SJSA1 (cell line): ENCODE measurements at places on chromosomes 2 and 18. TPM values are rescaled to one million over a fixed set of nuclear protein-coding genes. Genes with fewer than 3 reads are reported as not detected.

DNA sequence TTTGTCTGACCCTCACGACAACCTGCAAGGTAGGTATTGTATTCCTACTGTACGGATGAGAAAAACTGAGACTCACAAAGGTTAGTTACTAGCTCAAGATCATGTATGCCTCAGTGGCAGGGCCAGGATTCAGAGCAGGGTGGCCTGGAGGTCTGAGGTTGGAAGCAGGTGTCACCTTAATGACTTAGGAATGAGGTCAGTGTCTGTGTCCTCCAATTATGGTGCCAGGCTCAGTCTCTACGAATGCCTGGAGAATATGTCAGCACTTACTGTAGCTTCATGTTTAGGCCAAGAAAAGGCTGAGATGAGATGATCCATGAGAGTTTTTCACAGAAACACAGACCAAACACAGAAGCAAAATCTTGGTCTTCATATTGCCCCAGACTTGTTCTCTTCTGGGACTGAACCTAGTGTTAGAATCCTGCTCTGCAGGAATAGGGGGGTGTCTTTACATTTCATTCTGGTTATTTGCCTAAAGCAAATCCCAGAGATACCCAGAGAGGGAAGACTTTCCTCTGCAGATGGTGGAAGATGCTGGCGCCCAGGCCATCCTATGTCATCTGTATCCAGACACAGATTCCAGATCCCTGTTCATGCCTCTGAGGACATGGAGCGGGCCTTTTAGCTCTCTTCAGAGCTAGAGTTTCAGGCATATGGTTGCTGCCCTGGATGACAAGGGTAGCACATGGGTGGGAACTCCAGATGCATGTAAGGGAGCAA, 16.3 kb upstream of the RAB10 start:
- no peak overlapping the region for H3K27ac ChIP-seq
- no peaks in the 10 kb centered on the region for H3K27me3 ChIP-seq
- no peaks in the 10 kb centered on the region for H3K36me3 ChIP-seq
- DNase-seq: no peak

DNA sequence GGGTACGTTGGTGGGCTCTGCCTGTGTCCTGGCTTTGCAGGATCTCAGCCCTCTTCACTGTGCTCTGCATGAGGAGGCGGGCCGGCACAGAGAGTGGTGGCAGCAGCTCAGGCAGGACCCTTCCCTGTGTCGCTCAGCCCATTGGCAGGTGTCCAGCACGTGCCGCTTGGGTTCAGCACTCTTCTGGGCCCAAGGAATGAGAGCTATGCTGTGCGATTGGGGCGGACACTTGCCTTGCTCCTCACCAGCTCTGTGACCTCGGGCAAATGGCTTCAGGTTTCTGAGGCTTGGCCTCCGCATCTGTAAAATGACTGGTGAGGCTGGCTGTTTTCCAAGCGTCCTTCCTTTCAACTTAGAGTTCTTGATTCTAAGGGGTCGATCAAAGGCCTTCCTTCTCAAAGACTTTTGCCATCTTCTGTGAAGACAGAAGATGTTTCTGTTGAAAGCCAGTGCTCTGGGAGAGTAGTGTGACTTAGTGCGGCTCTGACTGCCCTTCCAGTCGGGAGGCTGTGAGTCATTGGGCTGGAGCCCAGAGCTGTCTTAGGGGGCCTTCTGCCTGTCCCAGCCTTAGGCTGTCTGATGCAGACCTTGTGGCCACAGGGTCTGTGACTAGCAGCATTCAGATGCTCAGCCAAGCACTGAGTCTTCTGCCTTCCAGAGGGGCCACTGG, 35.6 kb downstream of the GLI2 start:
- no peaks in the 10 kb centered on the region for H3K27me3 ChIP-seq
- peak; percentile 83 for DNase-seq
- no peak overlapping the region for H3K4me3 ChIP-seq
- peaks cover 11% of the 10 kb centered on the region for H3K36me3 ChIP-seq
- peaks cover 58% of the 10 kb centered on the region for H3K4me1 ChIP-seq
- H3K27ac ChIP-seq: peak overlapping the region; percentile 11

- H3K4me3 ChIP-seq: no peak overlapping the region
- no peaks in the 10 kb centered on the region for H3K27me3 ChIP-seq
- DNase-seq: no peak
- H3K36me3 ChIP-seq: no peaks in the 10 kb centered on the region
- no peak overlapping the region for H3K27ac ChIP-seq
Observed at GRCh38 chr2:23700627-23701026, 226.3 kb downstream of the ATAD2B start.

DNA sequence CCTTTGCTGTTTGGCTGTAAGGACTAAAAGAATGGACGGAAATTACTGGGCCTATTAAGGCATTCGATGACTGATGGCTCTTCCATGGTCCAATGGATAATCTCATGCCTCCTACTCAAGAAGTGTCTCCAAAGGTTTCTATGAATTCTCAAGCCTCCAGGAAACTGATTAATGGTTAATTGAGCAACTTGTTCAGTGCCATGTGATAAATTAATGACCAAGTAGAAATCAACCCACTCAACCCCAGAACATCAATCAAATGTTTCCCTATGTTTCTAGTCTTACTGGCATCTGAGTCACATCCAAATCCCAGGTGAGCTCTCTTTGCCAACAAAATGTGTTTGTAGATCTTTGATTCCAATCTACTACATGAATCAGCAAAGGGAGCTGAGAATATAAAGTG, 103.6 kb downstream of the NXPH2 start:
- H3K27me3 ChIP-seq: no peaks in the 10 kb centered on the region
- no peak overlapping the region for H3K4me3 ChIP-seq
- H3K36me3 ChIP-seq: no peaks in the 10 kb centered on the region
- DNase-seq: no peak
- H3K4me1 ChIP-seq: no peaks in the 10 kb centered on the region
- no peak overlapping the region for H3K27ac ChIP-seq

DNA sequence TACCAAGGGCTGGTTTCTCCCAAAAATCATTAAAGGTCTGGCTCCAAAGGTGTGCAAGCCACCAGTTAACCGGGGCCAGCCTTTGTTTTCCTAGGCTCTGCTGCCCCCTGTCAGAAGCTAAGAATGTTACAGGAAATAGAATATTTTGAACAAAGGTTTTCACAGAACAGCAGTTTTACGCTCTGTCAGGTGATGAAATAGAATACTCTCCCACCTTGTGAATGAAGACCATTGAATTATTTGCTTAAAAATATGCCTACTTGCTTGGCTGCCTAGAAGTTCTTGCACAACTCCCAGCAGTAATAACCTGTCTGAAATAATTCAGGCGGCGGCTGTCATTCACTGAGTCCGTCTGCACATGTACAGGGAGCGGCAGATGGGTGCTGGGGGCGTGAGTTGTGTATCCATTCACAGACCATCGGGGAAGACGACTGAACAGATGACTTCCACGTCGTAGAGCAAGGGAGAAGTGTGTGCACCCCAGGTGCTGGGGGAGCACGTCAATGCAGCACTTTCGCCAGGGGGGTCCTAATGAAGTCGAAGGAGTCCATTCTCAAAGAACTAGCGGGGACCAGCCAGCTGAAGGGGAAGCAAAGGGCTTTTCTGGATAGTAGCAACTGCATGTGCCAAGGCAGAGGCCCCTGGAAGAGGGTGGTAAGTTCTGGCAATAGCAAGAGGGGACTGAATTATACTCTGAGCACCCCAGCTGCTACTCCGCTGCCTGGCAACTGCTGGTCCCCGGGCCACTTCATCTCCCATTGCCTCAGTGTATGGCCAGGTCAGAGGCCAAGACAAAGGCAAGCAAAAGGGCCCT, 56.1 kb downstream of the SF3B1 start:
- no peaks in the 10 kb centered on the region for H3K36me3 ChIP-seq
- no peaks in the 10 kb centered on the region for H3K27me3 ChIP-seq
- peak; percentile 37 for DNase-seq
- no peak overlapping the region for H3K4me3 ChIP-seq
- H3K27ac ChIP-seq: no peak overlapping the region

DNA sequence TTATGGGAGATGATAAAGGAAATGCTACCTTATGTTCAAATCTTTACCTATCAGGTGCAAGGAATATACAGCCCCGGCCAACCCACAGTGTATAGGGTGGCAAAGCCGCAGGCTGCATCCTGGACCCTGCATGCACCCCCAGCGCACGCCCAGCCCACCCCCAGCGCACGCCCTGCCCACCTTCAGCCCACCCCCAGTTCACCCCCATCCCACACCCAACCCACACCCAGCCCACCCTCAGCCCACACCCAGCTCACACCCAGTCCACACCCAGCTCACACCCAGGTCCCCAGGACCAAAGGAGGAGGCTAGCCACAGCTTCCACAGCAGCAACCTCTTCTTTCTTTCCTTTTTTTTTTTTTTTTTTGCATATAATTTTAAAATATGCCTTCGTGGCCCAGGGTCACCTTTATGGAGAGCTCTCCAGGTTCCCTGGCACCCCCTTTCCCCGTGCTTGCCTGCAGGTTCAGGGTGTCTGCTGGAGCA, 120.9 kb downstream of the PTGR3 start:
- no peaks in the 10 kb centered on the region for H3K27me3 ChIP-seq
- DNase-seq: no peak
- no peaks in the 10 kb centered on the region for H3K36me3 ChIP-seq
- no peak overlapping the region for H3K4me3 ChIP-seq
- H3K27ac ChIP-seq: no peak overlapping the region

- peak; percentile 90 for DNase-seq
- H3K4me1 ChIP-seq: peaks cover 60% of the 10 kb centered on the region
- peak overlapping the region; percentile 75 for H3K27ac ChIP-seq
- no peak overlapping the region for H3K4me3 ChIP-seq
Observed at GRCh38 chr18:7577706-7578105, 10.6 kb downstream of the PTPRM start.

DNA sequence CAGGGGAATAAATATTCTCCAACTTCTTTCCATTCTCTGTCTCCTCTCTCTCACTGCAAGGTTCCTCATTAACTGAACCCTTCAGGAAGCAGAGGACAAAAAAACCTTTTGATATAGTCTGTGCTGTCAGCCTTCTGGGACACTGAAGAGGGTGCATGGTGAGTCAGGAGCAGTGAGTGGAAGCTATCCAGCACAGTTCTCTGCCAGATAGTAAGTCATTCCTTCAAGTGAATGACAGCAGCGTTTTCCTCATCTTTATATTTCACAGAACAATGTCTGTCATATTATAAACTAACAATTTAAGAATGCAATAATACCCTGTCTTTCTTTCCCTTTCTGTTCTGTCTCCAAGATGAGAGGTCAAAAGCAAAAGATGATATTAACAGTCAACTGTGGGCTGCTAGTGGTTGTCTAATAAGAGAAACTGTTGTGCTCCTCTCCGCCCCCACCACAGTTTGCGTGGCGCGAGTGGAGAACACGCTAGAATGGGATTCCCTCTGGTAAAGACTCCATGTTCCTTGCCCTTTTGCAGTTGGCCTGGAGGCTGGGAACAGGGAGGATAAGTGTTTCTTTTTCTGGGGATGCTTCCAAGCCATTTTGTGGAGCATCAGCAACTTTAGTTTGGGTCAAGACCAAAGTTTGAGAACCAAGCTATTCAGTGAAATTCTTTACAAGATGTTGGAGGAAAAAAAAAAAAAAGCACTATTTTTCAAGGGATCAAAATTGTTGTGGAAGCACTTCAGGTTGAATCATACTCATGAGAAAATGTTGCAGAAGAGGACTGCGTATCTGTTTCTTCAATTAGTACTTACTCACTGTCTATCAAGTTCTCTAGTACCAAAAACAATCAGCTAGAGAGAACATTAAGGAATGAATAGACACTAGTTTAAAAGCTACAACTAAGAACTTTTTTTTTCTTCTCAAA, 430.2 kb downstream of the SETBP1 start:
- no peak overlapping the region for H3K27ac ChIP-seq
- no peak for DNase-seq
- no peak overlapping the region for H3K4me3 ChIP-seq
- H3K27me3 ChIP-seq: peaks cover 4% of the 10 kb centered on the region; the same call in 1 of the 2 replicates

GRCh38 chr2:16216558-16216945, 276.2 kb downstream of the MYCN start:
- no peak overlapping the region for H3K27ac ChIP-seq
- no peak overlapping the region for H3K4me3 ChIP-seq
- no peaks in the 10 kb centered on the region for H3K27me3 ChIP-seq
- no peak for DNase-seq
- H3K4me1 ChIP-seq: no peaks in the 10 kb centered on the region

- no peak overlapping the region for H3K4me3 ChIP-seq
- no peaks in the 10 kb centered on the region for H3K27me3 ChIP-seq
- H3K4me1 ChIP-seq: no peaks in the 10 kb centered on the region
- no peak overlapping the region for H3K27ac ChIP-seq
Observed at GRCh38 chr2:180478883-180479282, 471.8 kb upstream of the CWC22 start.

- H3K4me1 ChIP-seq: peaks cover 19% of the 10 kb centered on the region
- H3K27me3 ChIP-seq: no peaks in the 10 kb centered on the region
- peak; percentile 56 for DNase-seq
- H3K27ac ChIP-seq: peak overlapping the region; percentile 75
- no peak overlapping the region for H3K4me3 ChIP-seq
- H3K36me3 ChIP-seq: peaks cover 3% of the 10 kb centered on the region; the same call in 1 of the 2 replicates
Observed at GRCh38 chr2:121721926-121722325, 14.7 kb downstream of the NIFK start.

GRCh38 chr2:215931256-215931903, 82.0 kb downstream of the MREG start:
- H3K4me3 ChIP-seq: no peak overlapping the region
- H3K4me1 ChIP-seq: peaks cover 19% of the 10 kb centered on the region
- no peak overlapping the region for H3K27ac ChIP-seq
- DNase-seq: peak; percentile 64

- no peak overlapping the region for H3K4me3 ChIP-seq
- no peaks in the 10 kb centered on the region for H3K4me1 ChIP-seq
- no peak for DNase-seq
- H3K27me3 ChIP-seq: no peaks in the 10 kb centered on the region
- no peaks in the 10 kb centered on the region for H3K36me3 ChIP-seq
- H3K27ac ChIP-seq: no peak overlapping the region
Observed at GRCh38 chr2:225429717-225430116, 30.2 kb downstream of the NYAP2 start.

- H3K36me3 ChIP-seq: no peaks in the 10 kb centered on the region
- no peak for DNase-seq
- H3K27ac ChIP-seq: no peak overlapping the region
- no peak overlapping the region for H3K4me3 ChIP-seq
- H3K27me3 ChIP-seq: no peaks in the 10 kb centered on the region
Observed at GRCh38 chr2:169039702-169040101, 8.6 kb upstream of the ABCB11 start.

CTAGE1 gene
- total RNA-seq: 0.11 TPM in 1 of 2 replicates, not detected in the other

CREG2 gene
- not detected in 2 replicates for total RNA-seq

CCDC141 gene
- total RNA-seq: not detected in 2 replicates

RTP5 gene
- total RNA-seq: not detected in 2 replicates

POTEC gene
- total RNA-seq: not detected in 2 replicates

MC5R gene
- not detected in 2 replicates for total RNA-seq

HAAO gene
- total RNA-seq: not detected in 2 replicates

DPP10 gene
- total RNA-seq: not detected in 2 replicates

CNGA3 gene
- total RNA-seq: not detected in 2 replicates

CD8B gene
- total RNA-seq: not detected in 2 replicates
